ENCODE measurements at places on chromosomes 2 and 18. TPM values are rescaled to one million over a fixed set of nuclear protein-coding genes. Genes with fewer than 3 reads are reported as not detected.

The SIX3 gene
- not detected for total RNA-seq

The CXCR1 gene
- total RNA-seq = not detected

The ERBB4 gene
- not detected for total RNA-seq

The CCDC148 gene
- total RNA-seq = 0.50 TPM

Data from bronchus fibroblast of lung (primary cell).